ENCODE measurements at places on chromosomes 5 and 9.

- DNase-seq, result no peak
Measured at GRCh38 chr9:96686638-96687335, 31.7 kb upstream of the PRXL2C start.

- DNase-seq, result no peak
Measured at GRCh38 chr9:137226338-137227053, 806 bp upstream of the RNF224 start.

DNA sequence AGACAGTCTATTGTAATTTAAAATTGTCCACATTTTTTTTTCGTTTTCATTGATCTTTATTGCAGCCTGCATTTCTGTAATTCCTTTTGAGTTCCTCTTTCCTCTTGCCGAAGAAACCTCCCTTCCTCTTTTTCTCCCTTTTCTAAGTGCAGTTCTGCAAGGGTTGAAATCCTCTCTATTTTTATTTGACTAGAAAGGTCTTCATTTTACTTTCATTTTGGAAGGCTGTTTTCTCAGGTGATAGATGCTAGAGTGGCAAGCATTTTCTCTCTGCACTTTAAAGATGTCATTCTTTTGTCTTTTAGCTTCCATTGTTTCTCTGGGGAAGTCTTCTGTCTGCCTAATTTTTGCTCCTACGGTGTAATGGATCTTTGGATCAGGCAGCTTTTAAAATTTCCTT is 248.5 kb downstream of the SMARCA2 start:
- no peak for DNase-seq

DNA sequence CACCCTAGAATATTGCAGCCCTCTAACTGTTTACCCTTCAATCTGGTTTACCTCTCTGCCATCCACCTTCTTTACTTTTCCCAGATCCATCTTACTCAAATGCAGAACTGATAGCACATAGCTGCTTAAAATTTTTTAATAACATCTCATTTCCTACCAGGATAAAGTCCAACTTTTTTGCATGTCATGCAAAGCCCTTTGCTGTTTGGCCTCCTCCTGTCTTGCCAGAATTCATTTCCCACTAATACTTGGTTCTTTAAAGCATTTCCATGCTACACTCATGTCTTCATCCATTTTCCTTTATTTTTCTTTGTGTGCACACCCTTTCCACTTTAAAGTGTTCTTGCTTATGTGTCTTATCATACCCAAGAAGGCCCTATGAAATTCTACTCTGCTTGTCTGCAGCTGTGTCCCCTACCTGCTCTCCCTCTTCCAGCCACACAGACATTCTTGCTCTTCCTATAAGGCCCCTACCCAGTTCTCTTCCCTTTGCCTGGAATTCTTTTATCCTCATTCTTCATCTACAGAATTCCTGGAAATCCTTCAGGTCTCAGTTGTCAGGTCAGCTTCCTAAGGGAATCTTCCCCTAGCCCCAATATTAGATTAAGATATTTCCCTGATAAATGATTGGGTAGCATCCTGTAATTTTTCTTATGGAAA is 50.3 kb downstream of the TLE4 start:
- no peak for DNase-seq

DNA sequence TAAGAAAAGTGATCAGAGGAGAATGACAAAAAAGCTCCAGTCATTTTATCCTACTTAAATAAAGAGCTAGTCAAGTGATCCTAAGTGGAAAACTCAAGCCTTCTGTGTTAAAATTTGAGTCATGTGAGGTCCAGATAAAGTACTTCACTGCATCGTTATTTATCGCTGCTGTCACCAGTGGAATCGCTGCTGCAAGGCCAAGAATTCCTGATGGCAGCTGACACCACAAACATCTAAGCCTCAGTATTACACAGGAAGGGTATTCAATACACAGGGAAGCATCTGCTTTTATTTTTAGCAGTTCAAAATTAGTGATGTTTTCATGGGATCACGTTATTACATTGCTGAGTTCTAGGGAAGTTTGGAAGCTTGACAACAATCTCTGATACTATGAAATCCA is 190.3 kb downstream of the GOLPH3 start:
- no peak for DNase-seq

DNA sequence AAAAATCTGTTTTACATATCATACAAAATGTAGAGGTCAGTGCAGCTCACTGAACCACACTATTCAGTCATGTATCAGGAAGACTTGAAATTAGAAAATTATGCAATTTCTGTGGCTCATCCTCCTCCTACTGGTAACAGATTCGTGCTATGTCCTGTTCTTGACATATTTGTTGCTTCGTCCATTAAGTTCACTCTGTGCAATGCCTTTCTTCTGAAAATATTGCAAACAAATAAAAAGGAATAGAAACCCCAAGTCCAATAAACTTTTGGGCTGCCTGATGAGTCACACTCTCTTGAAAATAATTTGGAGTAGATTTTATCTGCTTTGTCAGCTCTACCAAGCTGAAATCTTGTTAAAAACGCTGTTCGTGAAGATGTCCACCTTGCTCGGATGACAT is 391.2 kb downstream of the RAB3C start:
- DNase-seq, result no peak

All from NCI-H1694 (cell line).